Activated CD4-positive, alpha-beta T cell treated with anti-CD3 and anti-CD28 coated beads, Interleukin-2, amount 10 ng/mL, durations not matched to agents 7 days and 5 days (primary cell): ENCODE measurements at places on chromosomes 3 and 15. TPM values are rescaled to one million over a fixed set of nuclear protein-coding genes. Genes with fewer than 3 reads are reported as not detected.

- H3K36me3 ChIP-seq: no peaks in the 10 kb centered on the region
- no peak overlapping the region for H3K27ac ChIP-seq
- H3K4me1 ChIP-seq: no peaks in the 10 kb centered on the region
Observed at GRCh38 chr3:99624496-99625236, 13.7 kb upstream of the COL8A1 start.

DNA sequence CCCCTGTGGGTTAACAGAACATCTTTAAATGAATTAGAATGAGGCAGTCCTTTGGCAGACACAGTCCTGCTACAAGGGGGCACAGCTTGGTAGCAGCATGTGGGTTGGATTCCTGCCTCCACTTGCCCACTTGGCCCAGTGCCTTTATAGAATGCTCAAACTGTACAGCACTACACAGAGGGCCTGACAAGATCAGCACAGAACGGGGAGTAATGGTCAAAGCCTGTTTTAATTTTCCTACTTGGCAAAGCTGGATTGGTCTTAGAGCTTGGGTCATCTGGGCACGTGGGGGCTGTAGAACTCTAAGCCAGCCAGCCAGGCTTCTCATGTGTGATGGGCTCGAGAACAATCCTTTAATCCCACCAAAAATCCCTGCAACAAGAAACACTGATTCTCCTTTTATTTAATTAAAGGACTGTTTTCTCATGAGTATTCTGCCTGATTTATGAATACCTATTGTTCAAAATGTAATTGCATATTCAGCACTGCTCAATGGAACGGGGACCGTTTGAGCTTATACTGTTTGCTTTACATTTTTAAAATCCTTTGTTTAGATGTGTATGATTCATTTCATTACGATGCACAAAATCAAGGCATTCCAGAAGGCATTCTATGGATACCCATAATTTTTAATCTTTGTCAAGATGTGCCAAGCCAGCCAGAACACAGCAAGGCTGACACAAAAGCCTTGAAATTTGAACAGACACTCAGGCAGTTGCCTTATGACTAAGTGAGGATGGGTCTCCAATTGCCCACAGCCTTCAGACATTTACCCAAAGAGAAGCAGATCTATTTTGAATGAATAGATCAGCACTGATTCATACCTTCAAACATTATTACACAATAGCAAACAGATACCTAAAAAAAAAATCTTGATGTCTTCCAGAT is 249.3 kb upstream of the TGFBR2 start:
- peaks cover 34% of the 10 kb centered on the region for H3K4me1 ChIP-seq
- H3K27ac ChIP-seq: no peak overlapping the region
- peaks cover 7% of the 10 kb centered on the region for H3K36me3 ChIP-seq
- peaks cover 20% of the 10 kb centered on the region for H3K27me3 ChIP-seq
- no peak for DNase-seq

DNA sequence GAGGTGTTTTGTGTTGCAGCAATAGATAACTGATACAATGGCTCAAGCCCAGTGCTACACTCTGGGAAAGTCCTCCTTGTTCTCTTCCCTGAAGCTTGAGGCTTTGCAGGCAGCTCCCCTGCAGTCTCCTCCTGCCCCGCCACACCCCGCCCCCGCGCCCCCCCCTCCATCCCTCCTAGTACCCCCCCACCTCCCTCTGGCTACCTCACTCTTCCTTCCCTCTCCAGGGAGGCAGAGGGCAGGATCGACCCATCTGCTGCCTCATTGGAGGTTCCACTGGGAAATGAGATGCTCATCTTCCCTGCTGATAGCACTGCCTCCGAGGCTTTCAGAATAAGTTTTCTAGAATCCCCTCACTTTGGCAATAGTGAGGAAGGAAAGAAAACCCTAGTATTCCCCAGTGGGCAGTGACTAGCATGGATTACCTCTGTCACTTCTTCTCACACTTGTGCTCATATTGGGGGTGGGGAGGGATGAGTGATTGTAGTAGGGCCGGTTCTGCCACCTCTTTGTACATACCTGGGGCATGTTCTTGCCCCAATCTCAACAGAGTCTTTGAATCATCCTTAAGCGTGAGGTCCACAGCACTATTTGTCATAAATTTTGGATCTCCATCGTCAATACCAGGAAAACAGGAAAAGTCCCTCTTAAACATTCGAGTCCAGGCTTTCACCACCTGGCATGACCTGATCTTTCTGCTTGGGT is 16.3 kb upstream of the RAB7A start:
- H3K27ac ChIP-seq: no peak overlapping the region
- no peak overlapping the region for H3K4me3 ChIP-seq
- H3K27me3 ChIP-seq: no peaks in the 10 kb centered on the region
- H3K36me3 ChIP-seq: no peaks in the 10 kb centered on the region
- DNase-seq: no peak

GRCh38 chr3:155912579-155913190 is 42.2 kb downstream of the GMPS start:
- H3K36me3 ChIP-seq: peaks cover 72% of the 10 kb centered on the region
- no peak for DNase-seq
- no peaks in the 10 kb centered on the region for H3K27me3 ChIP-seq
- H3K4me3 ChIP-seq: no peak overlapping the region
- no peak overlapping the region for H3K27ac ChIP-seq
- H3K4me1 ChIP-seq: peaks cover 25% of the 10 kb centered on the region

DNA sequence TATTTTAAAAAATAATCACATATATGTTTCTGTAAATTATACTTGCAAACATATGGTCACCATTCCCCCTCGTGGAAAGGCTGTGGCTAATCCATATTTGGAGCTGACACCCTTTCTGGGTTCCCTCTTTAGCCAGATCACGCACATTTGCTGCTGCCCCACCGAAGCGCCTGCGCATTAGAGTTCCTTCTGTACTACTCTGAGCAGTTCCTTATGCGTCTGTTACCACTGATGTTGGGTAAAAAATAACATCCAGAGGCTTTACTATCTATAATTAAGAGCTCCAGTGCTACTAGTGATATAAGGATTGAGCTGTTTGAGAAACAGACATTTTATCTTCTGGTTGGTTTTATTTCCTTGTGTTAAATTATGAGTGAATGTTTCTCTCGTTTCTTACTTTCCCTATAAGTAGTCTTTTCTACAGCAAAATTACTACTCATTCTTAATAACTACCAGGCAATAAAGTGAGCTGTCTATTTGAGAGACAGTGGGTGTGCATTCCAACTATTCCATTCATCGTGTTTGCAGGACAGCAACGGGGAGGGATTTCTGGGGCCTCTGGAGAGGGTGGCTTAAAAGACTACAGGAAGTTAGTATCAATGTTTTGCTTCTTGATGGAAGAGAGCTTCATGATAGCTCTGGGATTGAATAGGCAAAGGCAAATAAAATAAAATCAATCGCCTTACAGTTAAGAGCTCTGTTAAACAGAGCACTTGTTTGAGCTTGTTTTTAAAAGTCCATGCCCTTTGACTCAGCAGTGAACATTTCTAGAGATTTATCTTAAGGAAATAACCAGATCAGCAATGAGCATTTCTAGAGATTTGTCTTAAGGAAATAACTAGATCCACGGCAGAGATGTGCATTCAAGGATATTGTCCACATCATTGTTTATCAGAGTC is 245.2 kb downstream of the CD47 start:
- H3K27me3 ChIP-seq: peaks cover 2% of the 10 kb centered on the region
- H3K36me3 ChIP-seq: no peaks in the 10 kb centered on the region
- no peaks in the 10 kb centered on the region for H3K4me1 ChIP-seq
- no peak overlapping the region for H3K4me3 ChIP-seq
- no peak overlapping the region for H3K27ac ChIP-seq

- no peak overlapping the region for H3K27ac ChIP-seq
- no peak for DNase-seq
- H3K4me1 ChIP-seq: no peaks in the 10 kb centered on the region
- H3K36me3 ChIP-seq: no peaks in the 10 kb centered on the region
- H3K4me3 ChIP-seq: no peak overlapping the region
Observed at GRCh38 chr15:55696221-55696620, 46.7 kb downstream of the PRTG start.

- H3K27me3 ChIP-seq: no peaks in the 10 kb centered on the region
- no peak overlapping the region for H3K27ac ChIP-seq
- DNase-seq: no peak
- H3K36me3 ChIP-seq: no peaks in the 10 kb centered on the region
- peaks cover 6% of the 10 kb centered on the region for H3K4me1 ChIP-seq
Observed at GRCh38 chr3:100269410-100270214, 8.8 kb downstream of the TBC1D23 start.

- H3K4me3 ChIP-seq: peak overlapping the region; percentile 44
- peaks cover 36% of the 10 kb centered on the region for H3K36me3 ChIP-seq
- H3K27ac ChIP-seq: peak overlapping the region; percentile 81
- H3K4me1 ChIP-seq: peaks cover 48% of the 10 kb centered on the region
Observed at GRCh38 chr15:91422797-91423196, 322.7 kb downstream of the SV2B start.

- H3K4me3 ChIP-seq: no peak overlapping the region
- no peak for DNase-seq
- H3K27me3 ChIP-seq: peaks cover 29% of the 10 kb centered on the region
- no peak overlapping the region for H3K27ac ChIP-seq
- no peaks in the 10 kb centered on the region for H3K36me3 ChIP-seq
- H3K4me1 ChIP-seq: peaks cover 6% of the 10 kb centered on the region
Observed at GRCh38 chr15:59329570-59330350, 42.9 kb downstream of the MYO1E start.

Gene HAPLN3
- 75.4 TPM for total RNA-seq

GRCh38 chr3:138921316-138922292 is 25.3 kb downstream of the FOXL2 start:
- no peak overlapping the region for H3K27ac ChIP-seq
- peaks cover 11% of the 10 kb centered on the region for H3K27me3 ChIP-seq
- H3K4me1 ChIP-seq: no peaks in the 10 kb centered on the region
- no peak overlapping the region for H3K4me3 ChIP-seq

- no peaks in the 10 kb centered on the region for H3K4me1 ChIP-seq
- no peaks in the 10 kb centered on the region for H3K27me3 ChIP-seq
- H3K36me3 ChIP-seq: no peaks in the 10 kb centered on the region
- H3K4me3 ChIP-seq: no peak overlapping the region
- DNase-seq: no peak
Observed at GRCh38 chr3:86547692-86548091, 443.3 kb downstream of the VGLL3 start.
